ENCODE measurements at places on chromosomes 11 and 22.
A peak's percentile ranks its signal among the peaks of the same experiment; 100 is the strongest.

DNA sequence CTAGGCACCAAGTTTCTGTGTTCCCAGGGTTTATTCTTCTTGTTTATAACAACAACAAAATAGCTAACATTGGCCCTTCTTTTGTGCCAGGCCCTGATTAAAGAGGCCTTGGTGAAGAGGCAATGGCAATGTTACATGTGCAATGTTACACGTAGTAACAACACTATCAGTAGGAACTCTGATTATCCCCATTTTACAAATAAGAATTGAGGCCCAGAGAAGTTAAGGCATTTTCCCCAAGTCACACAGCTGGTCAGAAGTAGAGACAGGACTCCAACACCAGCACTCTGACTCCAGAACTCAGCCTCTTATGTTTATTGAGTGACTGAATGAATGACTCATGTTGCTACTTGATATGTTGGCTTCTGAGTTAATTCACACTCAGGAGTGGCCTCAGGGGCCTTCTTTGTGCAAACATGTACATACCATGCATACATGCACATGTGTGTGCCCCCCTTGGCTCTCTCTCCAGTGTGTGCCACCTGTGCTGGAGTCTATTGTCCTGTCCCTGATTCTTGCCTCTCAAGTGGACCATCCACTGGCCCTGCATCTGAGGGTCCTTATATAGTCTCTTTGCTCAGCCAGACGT, 98.4 kb downstream of the TP53I11 start:
- no peak for DNase-seq

DNA sequence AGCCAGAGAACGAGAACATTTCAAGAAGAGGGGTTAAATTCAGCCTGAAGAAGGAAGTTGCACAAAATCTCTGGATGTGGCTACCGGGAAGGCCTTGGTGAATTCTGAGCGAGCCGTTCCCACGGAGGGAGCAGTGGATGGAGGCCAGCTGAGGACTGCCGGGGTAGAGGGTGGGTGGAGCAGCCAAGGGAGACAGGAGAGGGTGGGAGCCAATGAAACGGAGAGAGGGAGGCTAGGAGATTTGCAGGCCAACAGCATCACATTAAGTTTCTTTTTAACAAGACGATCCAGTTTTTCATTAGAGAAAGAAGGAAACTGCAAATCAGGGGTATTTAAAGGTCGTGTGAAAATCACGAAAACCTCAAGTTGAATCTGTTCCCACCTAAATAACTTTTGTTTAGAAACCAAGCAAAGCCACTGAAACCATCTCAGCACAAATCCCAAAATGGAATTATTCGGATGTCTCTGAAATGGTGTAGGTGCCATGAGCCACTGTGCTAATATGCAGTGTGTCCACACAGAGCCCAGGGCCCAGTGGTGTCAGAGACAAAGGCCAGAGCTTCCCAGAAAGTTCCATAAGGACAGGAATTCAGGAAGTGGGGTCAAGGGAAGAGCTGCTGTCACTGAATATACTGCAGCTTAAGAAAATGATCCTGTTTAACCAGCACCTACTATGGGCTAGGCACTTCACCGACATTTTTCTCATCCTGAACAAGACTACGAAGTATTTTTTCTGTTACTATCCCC, 59.7 kb upstream of the SLC35C1 start:
- no peak for DNase-seq

GRCh38 chr11:33735271-33736147, 714 bp downstream of the CD59 start:
- DNase-seq: peak; percentile 22

GRCh38 chr11:96132437-96132836, 208.5 kb upstream of the MTMR2 start:
- no peak for DNase-seq

GRCh38 chr11:111200010-111200534, 45.5 kb upstream of the POU2AF2 start:
- no peak for DNase-seq

DNA sequence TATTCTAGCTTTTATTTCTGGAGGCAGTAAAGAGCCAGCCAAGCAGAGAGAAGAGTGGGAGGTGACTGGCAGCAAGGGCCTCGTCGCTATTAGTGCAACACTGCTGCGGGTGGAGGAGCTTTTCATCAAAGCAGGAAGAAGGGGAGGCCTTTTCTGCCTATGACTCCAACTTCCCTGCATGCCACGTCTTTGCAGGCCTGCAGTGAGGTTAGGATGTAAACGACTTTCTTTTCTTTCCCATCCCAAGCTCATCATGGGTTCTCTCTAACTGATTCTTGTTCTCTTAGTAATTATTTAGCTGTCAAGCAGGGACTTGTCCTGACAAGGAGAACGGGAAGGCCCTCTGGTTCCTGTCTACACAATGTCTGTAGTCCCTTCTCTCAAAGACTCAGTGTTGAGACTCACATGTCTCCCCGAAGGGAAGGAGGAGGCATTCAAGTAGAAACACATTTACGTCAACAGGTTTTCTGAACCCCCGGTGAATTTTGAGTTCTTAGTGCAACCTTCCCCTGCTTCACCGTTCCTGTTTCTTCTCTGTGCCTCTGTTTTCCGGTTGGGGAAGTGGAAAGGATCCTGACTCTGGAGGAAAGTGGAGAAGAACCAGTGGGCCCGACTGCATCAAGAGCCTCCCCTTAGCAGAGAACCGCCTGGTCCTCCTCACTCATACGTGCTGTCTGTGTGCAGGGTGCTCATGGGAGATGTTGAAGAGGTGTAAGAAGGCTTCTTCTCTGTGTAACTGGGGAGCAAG, 56.9 kb downstream of the PACS1 start:
- peak; percentile 75 for DNase-seq

- no peak for DNase-seq
These were observed 24.3 kb downstream of the SLC25A18 start for GRCh38 chr22:17587629-17588028.

- DNase-seq: no peak
These were observed 5.9 kb upstream of the HMOX1 start for GRCh38 chr22:35375031-35375430.

All from T-cell (primary cell).